Right cardiac atrium (tissue), 5 donors: ENCODE measurements at places on chromosomes 12 and 14.
A peak's percentile ranks its signal among the peaks of the same experiment; 100 is the strongest.

GRCh38 chr12:43148691-43149090 is 403.3 kb downstream of the ADAMTS20 start:
- DNase-seq, result no peak

GRCh38 chr14:79656496-79656895 is 554.8 kb downstream of the DIO2 start:
- DNase-seq, result no peak

GRCh38 chr14:21940887-21941856 is 267.6 kb upstream of the OR4E1 start:
- no peak for DNase-seq

DNA sequence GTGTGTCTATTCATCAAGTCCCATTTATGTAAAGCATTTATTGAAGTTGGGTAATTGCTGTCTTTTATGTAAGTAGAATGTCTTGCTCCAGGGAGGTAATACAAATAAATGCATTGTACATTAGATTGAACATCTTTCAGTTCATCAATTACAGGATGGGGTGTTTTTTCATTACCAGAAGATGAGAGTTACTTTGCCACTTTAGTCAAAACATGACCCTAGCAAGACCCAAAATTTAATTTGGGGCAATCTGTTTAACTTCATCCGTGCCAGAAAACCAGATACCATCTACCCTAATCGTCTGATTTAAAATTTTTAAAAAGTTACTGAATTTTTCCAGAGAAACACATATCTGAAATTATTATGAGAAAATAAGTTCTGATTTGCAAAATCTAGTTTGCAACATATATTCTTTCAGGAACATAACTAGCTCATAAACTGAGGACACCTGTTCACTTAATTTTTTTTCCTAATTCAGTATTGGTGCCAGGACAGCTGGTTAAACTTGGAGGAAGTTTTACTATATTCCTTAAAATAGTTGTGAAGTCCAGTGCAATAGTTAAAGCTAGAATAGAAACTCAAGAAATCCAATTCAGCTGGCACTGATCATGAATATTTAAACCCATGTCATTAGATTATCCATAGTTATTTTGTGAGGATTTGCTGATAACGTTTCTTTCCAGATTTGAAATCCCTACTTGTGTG is 114.5 kb downstream of the SRGAP1 start:
- no peak for DNase-seq

DNA sequence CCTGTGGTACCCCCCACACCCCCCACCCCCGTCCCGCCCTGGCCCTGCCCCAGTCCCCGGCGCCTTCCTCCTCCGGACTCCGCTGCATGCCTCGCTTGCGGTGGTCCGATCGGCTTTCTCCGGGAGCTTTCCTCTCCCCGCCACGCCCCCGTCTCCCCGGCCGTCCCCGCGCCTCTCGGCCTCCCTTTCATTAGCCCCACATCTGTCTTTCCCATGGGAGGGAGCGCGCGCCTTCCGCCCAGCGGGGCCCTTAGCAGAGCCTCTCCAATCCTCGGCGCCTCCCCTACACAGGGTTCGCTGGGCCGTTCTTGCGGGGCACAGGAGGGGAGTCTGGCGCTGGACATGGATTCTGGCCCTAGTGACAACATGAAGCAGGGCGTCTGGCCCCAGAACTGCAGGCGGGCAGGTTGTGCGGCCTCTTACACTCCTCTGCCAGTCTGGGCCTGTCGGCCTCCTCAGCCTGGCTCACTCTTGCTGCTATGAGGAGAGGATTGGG is 1.5 kb upstream of the EFS start:
- peak; percentile 79 for DNase-seq

GRCh38 chr12:104152685-104153241 is 14.8 kb upstream of the NFYB start:
- DNase-seq, result no peak

DNA sequence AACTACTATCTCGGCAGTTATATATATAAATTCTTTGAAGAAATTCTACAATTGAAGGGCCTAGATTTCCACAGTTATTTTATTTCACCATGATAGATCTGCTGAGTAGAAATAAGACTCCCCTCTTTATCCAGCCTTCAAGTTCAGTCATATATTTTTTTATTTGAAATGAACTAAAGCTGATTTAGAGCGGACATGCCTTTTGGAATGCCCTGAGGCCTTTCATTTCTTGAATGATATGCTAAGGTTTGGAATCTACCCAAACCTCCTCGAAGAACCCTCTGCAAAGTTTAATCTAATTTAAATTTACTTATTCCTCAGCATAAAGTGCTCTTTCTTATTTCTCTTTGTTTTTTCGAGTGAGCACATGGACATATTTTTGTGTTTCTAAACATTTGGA is 15.1 kb downstream of the SIX1 start:
- DNase-seq, result no peak

GRCh38 chr12:123436017-123436964 is at the start of gene RILPL2:
TSS of gene RILPL2 (minus strand) at chr12:123436684. CDS start at chr12:123436420, 264 bp downstream.
- peak; percentile 90 for DNase-seq

- no peak for DNase-seq
Observed at GRCh38 chr12:116381240-116381743, 103.8 kb upstream of the MED13L start.

DNA sequence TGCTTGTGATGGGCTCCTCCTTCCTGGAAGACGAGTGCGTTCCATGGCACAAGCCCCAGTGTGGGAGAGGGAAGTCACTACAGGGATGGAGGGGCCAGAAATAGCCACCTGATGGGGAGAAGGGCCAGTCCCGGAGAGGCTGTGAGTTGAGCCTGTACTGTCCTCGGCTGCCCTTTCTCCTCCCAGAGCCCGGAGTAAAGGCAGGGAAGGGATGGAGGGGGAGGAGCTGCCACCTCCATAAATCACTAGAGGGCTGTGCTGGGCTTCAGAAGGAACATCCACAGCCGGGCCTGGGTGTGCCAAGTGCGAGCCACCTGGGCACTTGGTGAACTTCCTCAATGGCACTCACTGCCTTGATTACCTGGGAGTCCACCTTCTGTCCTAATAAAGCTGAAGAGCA is 110.1 kb downstream of the RBM19 start:
- DNase-seq, result peak; percentile 53

GRCh38 chr12:96143392-96143791 is 50.8 kb upstream of the ELK3 start:
- DNase-seq, result no peak

DNA sequence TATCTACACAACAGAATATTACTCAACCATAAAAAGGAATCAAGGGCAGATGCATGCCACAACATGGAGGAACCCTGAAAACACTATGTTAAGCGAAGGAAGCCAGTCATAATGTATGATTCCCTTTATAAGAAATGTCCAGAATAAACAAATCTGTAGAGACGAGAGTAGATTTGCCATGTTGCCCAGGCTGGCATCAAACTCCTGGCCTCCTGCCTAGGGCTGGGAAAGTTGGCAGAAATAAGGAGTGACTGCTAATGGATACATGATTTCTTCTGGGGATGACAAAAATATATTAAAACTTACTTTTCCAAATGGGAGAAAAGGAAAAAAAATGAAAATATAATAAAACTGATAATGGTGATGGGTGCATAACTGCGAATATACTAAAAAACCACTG is 10.9 kb downstream of the CLIP1 start:
- no peak for DNase-seq

- DNase-seq, result peak; percentile 70
Observed at GRCh38 chr12:14723763-14724162, 27.4 kb upstream of the GUCY2C start.

GRCh38 chr12:118103201-118103600 is 610 bp downstream of the VSIG10 start:
- peak; percentile 71 for DNase-seq
